ENCODE measurements at places on chromosomes 12 and 14.

GRCh38 chr14:28807518-28807917 is 40.9 kb downstream of the FOXG1 start:
- DNase-seq: no peak

GRCh38 chr14:62017651-62018230 is 255.5 kb downstream of the SNAPC1 start:
- DNase-seq: no peak

DNA sequence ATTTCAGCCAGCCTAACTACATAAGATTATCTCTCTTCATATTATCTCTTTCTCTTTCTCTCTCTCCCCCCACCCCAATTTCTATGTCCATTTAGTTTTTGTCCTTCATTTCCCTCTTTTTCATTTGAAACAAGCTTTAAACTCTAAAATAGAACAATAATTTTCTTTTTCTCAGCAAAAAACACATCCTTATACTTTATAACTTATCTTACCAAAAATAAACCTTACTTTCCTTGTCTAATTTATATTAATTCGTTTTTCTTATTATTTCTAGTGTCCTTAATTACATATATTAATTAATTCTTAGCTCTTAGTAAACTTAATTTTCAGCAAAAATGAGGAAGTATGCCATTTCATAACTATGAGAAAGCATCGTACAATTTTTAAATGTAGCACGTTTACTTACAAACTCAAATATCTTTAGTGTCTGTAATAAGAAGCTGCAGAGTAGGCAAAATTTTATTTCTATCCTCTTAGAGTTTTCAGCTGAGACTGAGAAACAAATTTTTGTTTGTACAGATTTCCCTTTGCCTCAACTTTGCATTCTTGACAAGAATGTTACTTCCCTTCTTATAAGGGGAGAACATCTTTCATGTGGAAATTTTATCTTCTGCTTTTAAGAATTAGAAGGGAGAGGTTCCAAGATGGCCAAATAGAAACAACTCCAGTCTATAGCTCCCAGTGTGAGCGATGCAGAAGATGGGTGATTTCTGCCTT is 65.1 kb upstream of the ST8SIA1 start:
- DNase-seq: no peak

GRCh38 chr12:52590021-52590420 is 11.2 kb downstream of the KRT72 start:
- DNase-seq: no peak

DNA sequence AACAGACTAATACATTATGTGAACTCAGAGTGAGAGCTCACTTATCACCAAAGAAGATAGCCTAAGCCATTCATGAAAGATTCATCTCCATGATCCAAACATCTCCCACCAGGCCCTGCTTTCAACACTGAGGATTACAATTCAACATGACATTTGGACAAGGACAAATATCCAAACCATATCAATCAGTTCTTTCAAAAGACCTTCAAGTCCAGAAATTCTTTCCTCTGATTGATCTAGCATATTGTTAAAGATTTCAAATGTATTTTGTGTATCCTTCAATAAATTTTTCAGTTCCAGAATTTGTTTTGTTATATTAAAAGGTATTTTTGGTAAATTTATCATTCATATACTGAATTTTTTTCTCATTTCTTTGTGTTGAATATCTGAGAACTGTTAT is 1055.8 kb downstream of the SLC6A15 start:
- DNase-seq: no peak

DNA sequence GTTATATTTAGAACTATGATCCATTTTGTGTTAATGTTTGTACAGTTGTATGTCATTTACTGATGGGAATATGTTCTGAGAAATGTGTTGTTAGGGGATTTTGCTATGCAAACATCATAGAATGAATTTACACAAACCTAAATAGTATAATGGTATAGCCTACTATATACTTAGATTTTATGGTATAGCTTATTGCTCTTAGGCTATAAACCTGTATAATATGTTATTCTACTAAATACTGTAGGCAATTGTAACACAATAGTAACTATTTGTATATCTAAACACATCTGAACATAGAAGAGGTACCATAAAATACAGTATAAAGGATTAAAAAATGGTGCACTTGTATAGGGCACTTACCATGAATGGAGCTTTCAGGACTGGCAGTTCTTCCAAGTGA is 105.4 kb upstream of the GRIN2B start:
- DNase-seq: no peak

- no peak for DNase-seq
These were observed 172.4 kb upstream of the NUDT4 start for GRCh38 chr12:93205361-93205760.

DNA sequence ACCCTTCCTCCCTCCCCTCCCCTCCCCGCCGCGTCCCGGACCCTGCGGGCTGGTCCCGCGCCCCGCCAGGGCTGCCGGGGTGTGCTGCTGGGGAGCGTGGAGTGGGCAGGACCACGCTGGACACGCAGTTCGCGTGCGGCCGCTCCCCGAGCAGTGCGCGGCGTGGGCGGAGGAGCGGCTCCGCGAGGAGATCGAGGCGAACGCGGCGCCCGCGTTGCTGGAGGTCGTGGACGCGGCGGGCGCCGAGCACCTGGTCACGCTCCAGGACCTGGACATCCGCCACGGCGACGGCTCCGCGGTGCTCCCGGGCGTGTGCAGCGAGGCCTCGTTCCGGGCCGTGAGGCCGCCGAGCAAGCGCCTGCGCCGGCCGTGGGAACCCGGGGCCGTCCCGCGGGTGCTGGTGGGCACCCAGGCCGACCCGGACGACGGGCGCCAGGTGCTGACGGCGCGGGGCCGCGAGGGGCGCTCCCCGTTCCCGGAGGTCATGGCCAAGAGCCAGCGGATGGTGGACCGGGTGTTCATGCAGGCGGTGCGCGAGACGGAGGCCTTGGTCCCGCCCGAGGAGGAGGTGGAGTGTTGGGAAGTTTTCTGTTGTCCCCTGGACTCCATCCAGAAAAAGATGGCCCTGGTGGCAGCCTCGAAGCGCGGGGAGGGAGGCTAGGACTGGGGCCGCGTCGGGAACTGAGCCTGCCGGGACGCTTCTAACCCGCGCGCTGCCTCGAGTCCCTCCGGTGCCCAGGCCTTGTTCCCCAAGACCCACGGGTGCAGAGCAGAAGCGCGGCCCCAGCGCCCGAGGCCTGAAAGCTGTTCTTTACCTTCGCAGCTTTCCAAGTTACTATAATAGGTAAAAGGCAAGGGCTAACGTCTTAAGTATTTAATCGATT is 54.7 kb upstream of the EIF5 start:
- no peak for DNase-seq

GRCh38 chr14:50559990-50560930 is at the start of gene ATL1:
Gene ATL1 (plus strand): TSS chr14:50560145. CDS start chr14:50560266, 121 bp downstream.
- DNase-seq: peak; percentile 66

GRCh38 chr14:88786715-88787114 is 6.0 kb downstream of the EML5 start:
- no peak for DNase-seq
